CD4-positive, alpha-beta T cell (primary cell): ENCODE measurements at places on chromosomes 1 and 21.

GRCh38 chr1:116352349-116352813 is 20.7 kb upstream of the ATP1A1 start:
- H3K27me3 ChIP-seq: no peaks in the 10 kb centered on the region
- no peak for DNase-seq
- no peaks in the 10 kb centered on the region for H3K36me3 ChIP-seq
- H3K4me1 ChIP-seq: peaks cover 18% of the 10 kb centered on the region
- H3K27ac ChIP-seq: no peak overlapping the region

- no peaks in the 10 kb centered on the region for H3K36me3 ChIP-seq
- no peak overlapping the region for H3K4me3 ChIP-seq
- peaks cover 23% of the 10 kb centered on the region for H3K27me3 ChIP-seq
Observed at GRCh38 chr1:156703741-156704140, 1.6 kb downstream of the CRABP2 start.

DNA sequence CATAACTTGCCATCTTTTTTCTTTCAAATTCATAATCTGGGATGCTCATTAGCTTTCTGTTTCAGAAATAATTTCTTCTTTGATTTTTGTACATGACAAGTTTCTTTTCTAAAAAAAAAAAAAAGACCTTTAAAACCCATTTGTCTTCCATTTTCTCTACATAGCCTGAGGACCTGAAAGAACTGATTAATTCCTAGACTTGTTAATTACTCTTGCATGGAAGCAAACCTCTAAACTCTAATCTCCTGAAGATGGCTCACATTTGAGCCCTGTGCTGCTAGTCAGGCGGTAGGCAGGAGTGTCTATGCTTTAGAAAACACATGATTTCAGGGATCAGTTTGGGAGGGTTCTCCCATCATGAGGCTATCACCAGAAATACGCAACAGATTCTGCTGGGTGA is 152.0 kb downstream of the KAZN start:
- no peaks in the 10 kb centered on the region for H3K36me3 ChIP-seq
- DNase-seq: no peak
- H3K4me1 ChIP-seq: no peaks in the 10 kb centered on the region
- H3K4me3 ChIP-seq: no peak overlapping the region
- H3K27me3 ChIP-seq: no peaks in the 10 kb centered on the region

DNA sequence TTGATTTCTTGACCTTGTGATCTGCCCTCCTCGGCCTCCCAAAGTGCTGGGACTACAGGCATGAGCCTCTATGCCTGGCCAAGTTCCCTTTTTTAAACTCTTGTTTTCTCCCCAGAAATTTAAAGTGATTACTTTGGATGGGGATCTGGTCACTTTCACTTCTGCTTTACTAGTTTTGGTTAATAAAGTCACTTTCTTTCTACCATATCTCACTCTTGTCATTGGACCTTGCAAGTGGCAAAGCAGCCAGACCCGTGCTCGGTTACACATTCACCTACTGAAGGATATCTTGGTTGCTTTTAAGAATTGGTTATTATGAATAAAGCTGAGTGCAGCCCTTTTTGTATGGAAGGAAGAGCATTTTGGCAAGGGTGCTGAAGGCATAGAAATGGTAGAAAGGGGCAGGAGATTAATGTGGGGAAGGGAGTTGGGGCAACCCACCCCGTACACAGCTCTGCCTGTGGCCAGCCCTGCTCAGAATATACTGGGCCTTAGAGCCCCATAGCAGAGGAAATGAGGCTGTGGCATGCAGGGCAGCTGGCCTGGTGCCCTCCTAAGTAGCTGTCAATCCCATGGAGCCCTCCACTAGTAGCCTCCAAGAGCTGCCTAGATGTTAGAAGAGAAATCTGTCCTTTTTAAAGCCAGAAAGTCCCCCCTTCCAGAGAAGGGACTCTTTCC is 40.7 kb downstream of the CD2 start:
- H3K36me3 ChIP-seq: no peaks in the 10 kb centered on the region
- H3K4me3 ChIP-seq: no peak overlapping the region
- peaks cover 50% of the 10 kb centered on the region for H3K4me1 ChIP-seq

- H3K27ac ChIP-seq: no peak overlapping the region
- peaks cover 10% of the 10 kb centered on the region for H3K27me3 ChIP-seq
- H3K4me1 ChIP-seq: peaks cover 9% of the 10 kb centered on the region
- DNase-seq: no peak
- no peaks in the 10 kb centered on the region for H3K36me3 ChIP-seq
Observed at GRCh38 chr1:3708791-3709190, 43.5 kb upstream of the CCDC27 start.

GRCh38 chr1:229029879-229030235 is 241.1 kb upstream of the RAB4A start:
- DNase-seq: no peak
- H3K36me3 ChIP-seq: no peaks in the 10 kb centered on the region
- H3K4me1 ChIP-seq: peaks cover 52% of the 10 kb centered on the region
- no peak overlapping the region for H3K4me3 ChIP-seq
- H3K27me3 ChIP-seq: no peaks in the 10 kb centered on the region

DNA sequence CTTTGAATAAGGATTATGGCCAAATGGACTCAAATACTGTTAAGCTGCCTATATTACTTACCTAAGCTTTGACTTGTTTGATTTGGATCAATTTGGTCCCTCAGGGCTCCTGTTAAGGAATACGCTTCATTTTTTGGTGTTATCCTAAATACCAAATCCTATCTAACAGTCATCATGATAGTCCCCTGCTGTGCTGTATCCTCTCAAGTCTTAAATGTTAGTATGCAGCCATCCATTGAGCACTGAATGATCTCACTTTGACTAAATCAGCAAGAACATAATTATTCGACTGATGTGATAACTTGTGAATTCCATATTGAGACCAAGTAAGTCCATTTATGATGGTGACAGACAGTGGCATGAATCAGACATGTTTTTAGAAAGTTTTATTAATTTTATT is 53.1 kb upstream of the ATF3 start:
- H3K27ac ChIP-seq: no peak overlapping the region
- peaks cover 16% of the 10 kb centered on the region for H3K4me1 ChIP-seq
- H3K4me3 ChIP-seq: no peak overlapping the region
- H3K27me3 ChIP-seq: no peaks in the 10 kb centered on the region
- DNase-seq: no peak
- H3K36me3 ChIP-seq: no peaks in the 10 kb centered on the region

DNA sequence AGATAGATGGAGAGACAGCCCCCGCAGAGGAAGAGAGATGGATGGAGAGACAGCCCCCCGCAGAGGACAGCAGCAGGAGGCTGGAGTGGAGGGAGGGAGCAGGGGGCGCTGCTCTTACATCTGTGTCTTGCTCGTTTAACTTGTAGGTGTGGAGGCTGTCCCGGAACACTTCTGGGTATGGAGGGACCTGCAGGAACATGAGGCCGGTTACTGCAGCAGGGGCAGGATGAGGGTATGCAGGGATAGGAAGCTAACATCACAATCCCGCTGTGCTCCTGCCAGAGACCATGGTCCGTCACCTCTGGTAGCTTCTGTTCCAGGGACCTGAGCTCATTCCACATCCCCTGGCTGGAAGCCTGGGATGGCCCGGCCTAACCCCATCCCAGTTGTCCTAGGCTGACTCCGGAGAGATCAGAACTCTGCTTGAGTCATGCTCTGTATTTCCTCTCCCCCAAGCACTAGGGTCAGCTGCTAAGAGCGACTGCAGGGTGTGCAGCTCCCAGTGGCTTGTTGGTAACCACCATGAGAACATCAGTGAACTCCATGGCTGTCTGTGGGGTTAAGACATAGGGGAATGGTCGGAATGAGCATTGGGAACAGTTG is 36.7 kb upstream of the GOLT1A start:
- no peaks in the 10 kb centered on the region for H3K36me3 ChIP-seq
- H3K4me1 ChIP-seq: no peaks in the 10 kb centered on the region
- H3K27ac ChIP-seq: no peak overlapping the region
- DNase-seq: no peak
- H3K4me3 ChIP-seq: no peak overlapping the region

DNA sequence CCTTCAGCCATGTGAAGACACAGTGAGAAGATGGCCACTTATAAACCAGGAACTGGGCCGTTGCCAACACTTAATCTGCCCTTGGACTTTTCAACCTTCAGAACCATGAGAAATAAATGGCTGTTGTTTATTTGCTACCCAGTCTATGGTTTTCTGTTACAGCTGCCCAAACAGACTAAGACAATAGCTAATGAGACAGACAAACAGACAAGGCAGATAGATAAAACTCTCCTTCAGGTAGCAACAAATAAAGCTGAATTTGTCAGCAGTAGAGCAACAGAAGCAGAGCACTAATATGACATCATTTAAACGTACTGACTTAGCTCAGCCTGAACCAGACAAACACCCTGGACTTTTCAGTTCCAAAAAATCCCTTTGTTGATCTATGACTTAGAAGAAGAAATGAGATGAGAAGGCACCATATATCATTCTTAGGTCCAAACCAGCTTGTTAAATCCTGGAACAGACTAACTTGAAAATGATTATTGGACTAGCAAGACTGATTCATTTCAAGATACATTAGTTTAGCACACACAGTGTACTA is 27.0 kb downstream of the ZZZ3 start:
- no peak overlapping the region for H3K4me3 ChIP-seq
- H3K4me1 ChIP-seq: peaks cover 5% of the 10 kb centered on the region
- H3K36me3 ChIP-seq: peaks cover 8% of the 10 kb centered on the region
- no peak for DNase-seq
- H3K27me3 ChIP-seq: no peaks in the 10 kb centered on the region

DNA sequence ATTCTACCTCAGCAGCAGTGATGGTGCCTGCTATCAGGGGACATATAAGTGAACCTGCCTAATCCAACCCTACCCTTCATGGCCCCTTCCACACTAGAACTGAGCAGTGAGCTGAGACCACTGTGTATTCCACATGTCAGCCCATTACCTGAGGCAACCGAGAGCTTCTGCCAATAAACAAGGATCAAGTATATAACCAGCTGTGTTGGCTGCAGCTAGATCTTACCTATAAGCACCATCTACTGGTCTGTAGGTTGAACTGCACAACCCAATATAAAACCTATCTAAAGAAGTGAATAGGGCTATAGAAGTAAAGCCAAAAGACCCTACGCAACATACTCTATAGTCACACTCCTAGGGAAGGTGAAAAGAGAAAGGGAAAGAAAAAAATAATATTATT is 376.9 kb downstream of the HHIPL2 start:
- H3K4me3 ChIP-seq: no peak overlapping the region
- peak; percentile 14 for DNase-seq
- no peaks in the 10 kb centered on the region for H3K27me3 ChIP-seq

DNA sequence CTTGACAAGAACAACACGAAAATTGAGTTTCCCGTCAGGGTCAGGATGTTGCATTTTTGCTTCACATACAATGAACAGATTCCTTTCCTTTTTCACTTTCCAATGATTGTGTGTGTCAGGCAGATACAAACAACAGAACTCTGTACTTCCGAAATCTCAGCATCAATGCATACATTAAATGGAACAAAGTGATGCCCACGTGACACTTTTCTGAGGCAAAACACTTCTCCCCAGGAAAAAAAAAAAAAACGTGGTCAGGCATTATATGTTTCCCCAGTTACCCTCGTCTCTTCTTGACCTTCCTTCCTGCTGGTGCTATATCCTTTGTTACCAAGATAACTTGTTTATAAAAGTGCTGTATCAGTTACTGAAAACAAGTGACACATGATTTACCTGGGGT is 181.8 kb downstream of the ZNF281 start:
- peaks cover 16% of the 10 kb centered on the region for H3K4me1 ChIP-seq
- no peak for DNase-seq
- H3K27me3 ChIP-seq: no peaks in the 10 kb centered on the region
- no peak overlapping the region for H3K4me3 ChIP-seq
- no peak overlapping the region for H3K27ac ChIP-seq

- H3K4me1 ChIP-seq: no peaks in the 10 kb centered on the region
- no peak overlapping the region for H3K27ac ChIP-seq
- H3K36me3 ChIP-seq: no peaks in the 10 kb centered on the region
- H3K4me3 ChIP-seq: no peak overlapping the region
Observed at GRCh38 chr21:29640080-29640508, 299.7 kb downstream of the GRIK1 start.

GRCh38 chr1:10625076-10625475 is 150.3 kb downstream of the PEX14 start:
- H3K4me3 ChIP-seq: no peak overlapping the region
- peaks cover 37% of the 10 kb centered on the region for H3K36me3 ChIP-seq
- no peak for DNase-seq

GRCh38 chr1:151885479-151885878 is 23.8 kb downstream of the THEM4 start:
- H3K36me3 ChIP-seq: peaks cover 38% of the 10 kb centered on the region
- DNase-seq: no peak
- no peaks in the 10 kb centered on the region for H3K27me3 ChIP-seq
- no peak overlapping the region for H3K4me3 ChIP-seq
- H3K27ac ChIP-seq: no peak overlapping the region

DNA sequence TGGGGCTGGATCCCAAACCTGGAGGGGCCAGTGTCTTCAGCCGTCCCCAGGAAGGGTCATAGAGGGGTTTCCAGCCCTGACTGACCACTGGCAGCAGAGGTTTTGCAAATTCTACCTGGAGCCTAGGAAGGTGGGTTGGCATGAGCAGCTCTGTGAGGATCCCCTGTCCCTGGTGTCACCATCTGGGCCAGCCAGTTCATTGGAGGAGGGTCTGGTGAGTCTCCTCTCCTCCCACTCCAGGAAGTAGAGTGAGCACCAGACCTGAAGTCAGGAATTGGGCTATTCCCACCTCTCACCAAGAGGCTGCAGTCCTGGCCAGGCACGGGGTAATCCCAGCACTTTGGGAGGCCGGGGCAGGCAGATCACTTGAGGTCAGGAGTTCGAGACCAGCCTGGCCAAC is 57.4 kb downstream of the UBIAD1 start:
- H3K4me3 ChIP-seq: no peak overlapping the region
- H3K27ac ChIP-seq: no peak overlapping the region
- no peaks in the 10 kb centered on the region for H3K36me3 ChIP-seq
- DNase-seq: no peak
- no peaks in the 10 kb centered on the region for H3K27me3 ChIP-seq

GRCh38 chr1:44895919-44896734 is 53.1 kb upstream of the PTCH2 start:
- no peaks in the 10 kb centered on the region for H3K4me1 ChIP-seq
- H3K27ac ChIP-seq: no peak overlapping the region
- no peak for DNase-seq
- no peak overlapping the region for H3K4me3 ChIP-seq
- H3K27me3 ChIP-seq: no peaks in the 10 kb centered on the region

GRCh38 chr1:108036796-108037562 is 72.0 kb upstream of the VAV3 start:
- no peak for DNase-seq
- H3K36me3 ChIP-seq: no peaks in the 10 kb centered on the region
- H3K4me3 ChIP-seq: no peak overlapping the region
- no peak overlapping the region for H3K27ac ChIP-seq
- no peaks in the 10 kb centered on the region for H3K27me3 ChIP-seq

- H3K4me1 ChIP-seq: peaks cover 21% of the 10 kb centered on the region
- no peak overlapping the region for H3K4me3 ChIP-seq
- no peak for DNase-seq
- H3K36me3 ChIP-seq: peaks cover 24% of the 10 kb centered on the region
Observed at GRCh38 chr1:31010086-31010989, 55.2 kb downstream of the PUM1 start.
